ENCODE measurements at places on chromosomes 5 and 9. TPM values are rescaled to one million over a fixed set of nuclear protein-coding genes. Genes with fewer than 3 reads are reported as not detected.
A peak's percentile ranks its signal among the peaks of the same experiment; 100 is the strongest.

GRCh38 chr5:123964884-123965283 lies 452.9 kb downstream of the CSNK1G3 start:
- no peak for DNase-seq

DNA sequence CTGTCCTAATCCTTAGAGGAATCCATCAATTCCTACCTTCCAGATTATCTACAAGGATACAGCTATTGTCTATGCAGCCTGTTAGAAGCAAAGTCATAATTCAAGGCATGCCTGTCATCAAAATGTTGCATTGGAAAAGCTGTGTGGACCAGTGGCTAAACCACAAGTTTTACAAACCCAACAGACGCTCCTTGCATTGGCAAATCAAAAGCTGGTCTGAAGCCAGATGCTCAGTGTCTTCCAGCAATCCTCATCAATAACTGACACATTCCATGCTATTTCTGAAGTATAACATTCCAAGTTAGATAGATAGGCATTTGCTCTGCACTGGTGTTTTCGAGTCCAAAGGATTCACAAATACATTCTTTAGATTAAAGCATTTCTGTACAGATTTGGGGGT lies 213.6 kb downstream of the EBF1 start:
- DNase-seq: no peak

DNA sequence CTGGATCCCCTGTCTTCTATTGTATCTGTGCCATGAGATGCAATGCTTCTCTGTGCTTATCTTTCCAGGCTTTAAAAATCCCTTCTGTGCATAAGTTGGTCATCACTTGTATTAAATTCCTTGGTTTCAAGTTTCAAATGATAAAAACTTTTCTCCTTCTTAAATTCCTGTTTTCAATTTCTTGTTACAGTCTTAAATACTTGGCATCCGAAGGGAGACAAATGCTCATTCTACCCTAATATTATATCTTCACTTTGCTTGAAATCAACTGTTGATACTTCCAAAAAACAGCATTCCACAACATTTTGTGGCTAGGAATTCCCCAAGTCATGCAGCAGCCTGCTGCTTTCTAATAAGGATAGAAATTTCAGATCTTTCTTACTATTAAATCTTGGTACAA lies 413.2 kb upstream of the ACTBL2 start:
- DNase-seq: no peak

DNA sequence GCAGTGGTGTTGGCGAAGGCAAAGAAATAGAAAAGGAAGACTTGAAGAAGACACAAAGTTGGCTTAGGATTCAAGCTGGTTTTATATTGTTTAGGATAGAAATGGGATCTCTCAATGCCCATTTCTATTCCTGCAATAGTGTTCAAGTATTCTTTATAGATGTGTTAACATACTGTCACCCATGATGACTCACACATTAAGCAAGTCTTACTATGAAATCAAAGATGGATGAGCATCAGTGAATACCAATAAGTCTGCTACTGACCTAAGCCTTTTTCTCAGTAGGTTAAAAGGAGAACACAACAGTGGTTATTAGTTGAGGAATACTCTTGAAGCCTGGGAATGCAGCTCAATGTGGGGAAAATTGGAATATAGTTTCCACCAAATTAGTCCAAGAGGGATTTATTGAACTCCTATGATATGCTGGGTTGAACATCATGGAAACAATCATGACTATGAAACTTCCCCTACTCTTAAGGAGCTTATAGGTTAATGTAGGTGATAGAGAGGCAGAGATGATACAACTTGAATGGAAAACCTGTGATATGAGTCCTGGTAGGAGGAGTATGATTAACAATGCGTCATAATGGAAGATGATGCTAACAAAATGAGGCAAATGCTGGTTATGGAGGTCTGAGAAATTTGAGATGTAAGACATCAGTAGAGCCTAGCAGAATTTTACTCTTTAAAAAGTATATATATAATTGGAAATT lies 417.1 kb upstream of the DAP start:
- no peak for DNase-seq

- no peak for DNase-seq
Measured at GRCh38 chr9:89881431-89881830, 276.6 kb downstream of the GADD45G start.

GRCh38 chr5:177336112-177336511 lies 15.4 kb downstream of the LMAN2 start:
- DNase-seq: no peak

- no peak for DNase-seq
Measured at GRCh38 chr5:88830567-88830966, 52.4 kb downstream of the MEF2C start.

- no peak for DNase-seq
Measured at GRCh38 chr9:105455836-105456475, 8.1 kb downstream of the FSD1L start.

GRCh38 chr5:112787896-112788295 lies 50.2 kb downstream of the APC start:
- DNase-seq: no peak

DNA sequence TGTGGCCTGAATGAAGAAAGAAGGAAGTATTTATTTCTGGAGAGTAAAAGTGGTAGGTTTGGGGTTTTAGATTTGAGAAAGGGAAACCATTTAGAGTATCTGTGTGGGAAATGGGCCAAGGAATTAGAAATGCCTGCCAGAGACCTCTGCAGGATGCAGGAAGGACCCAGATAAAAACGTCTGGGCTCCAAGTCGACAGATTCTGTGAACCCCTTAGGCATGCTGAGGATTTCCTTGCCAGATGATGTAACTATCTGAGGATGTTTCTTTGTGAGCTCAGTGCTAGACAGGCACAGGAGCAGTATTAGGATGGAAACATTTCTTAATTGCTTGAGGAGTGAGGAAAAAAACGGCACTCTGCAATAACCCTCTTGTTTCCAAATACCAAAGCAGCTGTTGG lies 251.8 kb upstream of the DMRT1 start:
- peak; percentile 11 for DNase-seq

GRCh38 chr9:9538766-9539165 lies 1074.0 kb downstream of the PTPRD start:
- DNase-seq: no peak

- no peak for DNase-seq
Measured at GRCh38 chr9:114958844-114959235, 28.4 kb upstream of the TNFSF8 start.

GRCh38 chr5:157506066-157506590 lies 46.1 kb downstream of the NIPAL4 start:
- no peak for DNase-seq

- DNase-seq: no peak
Measured at GRCh38 chr5:124737651-124738050, 8.8 kb downstream of the ZNF608 start.

The NSA2 gene
- total RNA-seq: 38.2 TPM

The FBP2 gene
- not detected for total RNA-seq

The CCL19 gene
- total RNA-seq: not detected

The FOXD4L3 gene
- total RNA-seq: 0.33 TPM

The TLX3 gene
- not detected for total RNA-seq

The AHRR gene
- total RNA-seq: 1.7 TPM

The PCDHGA10 gene
- total RNA-seq: 7.9 TPM

The SPATA31E1 gene
- not detected for total RNA-seq

The JAKMIP2 gene
- 0.08 TPM for total RNA-seq

The CCDC152 gene
- total RNA-seq: 0.33 TPM

The FOXD4L4 gene
- total RNA-seq: 1.2 TPM

The FOXE1 gene
- 0.53 TPM for total RNA-seq

The FSTL4 gene
- total RNA-seq: 3.7 TPM

The EPB41L4A gene
- 3.2 TPM for total RNA-seq

All from mammary epithelial cell (primary cell).